Pulmonary artery endothelial cell (primary cell): ENCODE measurements at places on chromosomes 12 and 14.

GRCh38 chr14:68575426-68575825 lies 217.4 kb downstream of the ZFP36L1 start:
- DNase-seq = no peak

GRCh38 chr12:110856542-110856941 lies 9.8 kb downstream of the CCDC63 start:
- no peak for DNase-seq

- DNase-seq = no peak
Measured at GRCh38 chr12:27436029-27436428, 10.5 kb upstream of the SMCO2 start.

- no peak for DNase-seq
Measured at GRCh38 chr12:64801381-64801780, 23.1 kb upstream of the TBC1D30 start.

- DNase-seq = no peak
Measured at GRCh38 chr12:45518291-45519235, 210.9 kb upstream of the ARID2 start.

DNA sequence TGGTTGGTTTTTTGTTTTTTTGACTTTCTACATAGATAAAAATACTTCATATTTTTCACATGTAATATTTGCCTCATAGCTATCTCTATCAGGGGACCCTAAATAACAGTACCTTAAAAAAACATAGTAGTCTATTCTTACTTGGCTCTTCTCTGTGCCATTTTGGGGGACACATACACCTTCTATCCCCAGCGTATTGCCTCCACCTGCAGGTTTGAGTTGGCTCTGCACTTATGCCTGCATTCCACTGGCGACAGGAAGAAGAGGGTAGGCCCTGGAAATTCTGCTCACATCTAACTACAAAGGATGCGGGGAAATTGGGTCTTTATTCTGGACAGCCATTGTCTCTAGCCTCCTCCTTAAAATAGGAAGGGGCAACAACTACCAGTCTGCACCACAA lies 13.8 kb upstream of the IFI27L2 start:
- DNase-seq = no peak

- DNase-seq = no peak
Measured at GRCh38 chr12:92544322-92544721, 158.5 kb upstream of the PLEKHG7 start.

- no peak for DNase-seq
Measured at GRCh38 chr12:89058402-89058801, 293.9 kb downstream of the DUSP6 start.

GRCh38 chr12:119068129-119068856 lies 87.0 kb downstream of the SRRM4 start:
- DNase-seq = no peak

- no peak for DNase-seq
Measured at GRCh38 chr12:43858096-43858495, 22.2 kb downstream of the TMEM117 start.

DNA sequence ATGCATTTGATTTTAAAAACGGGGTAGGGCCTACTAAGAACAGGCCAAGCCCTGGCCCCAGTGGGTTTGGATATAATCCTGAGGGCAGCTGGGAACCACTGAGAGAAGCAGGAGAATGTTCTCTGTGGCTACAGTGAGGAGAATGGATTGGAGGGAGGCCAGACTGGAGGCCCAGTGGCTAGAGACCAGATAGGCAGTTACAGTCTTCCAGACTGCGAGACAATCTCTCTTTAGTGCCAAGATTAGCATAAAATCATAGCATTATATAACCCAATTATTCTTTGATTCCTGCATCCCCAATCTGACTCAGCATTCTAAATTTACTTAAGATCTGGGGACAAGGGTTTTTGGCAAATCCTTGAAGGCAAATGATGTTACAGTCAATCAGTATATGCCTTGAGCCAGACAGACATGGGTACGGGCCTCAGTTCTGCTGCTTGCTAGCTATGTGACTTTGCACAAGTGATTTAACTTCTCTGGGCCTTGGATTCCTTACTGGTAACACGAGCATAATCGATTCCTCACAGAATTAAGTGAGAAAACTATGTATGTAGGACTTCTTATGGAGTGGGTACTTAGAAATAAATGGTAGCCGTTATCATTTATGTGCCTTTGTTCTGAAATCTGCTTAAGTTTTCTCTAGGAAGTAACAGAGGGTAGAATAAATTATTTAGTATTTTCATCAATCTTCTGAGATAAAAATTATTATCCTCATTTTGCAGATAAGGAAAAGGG lies 18.3 kb downstream of the NINJ2 start:
- DNase-seq = no peak

DNA sequence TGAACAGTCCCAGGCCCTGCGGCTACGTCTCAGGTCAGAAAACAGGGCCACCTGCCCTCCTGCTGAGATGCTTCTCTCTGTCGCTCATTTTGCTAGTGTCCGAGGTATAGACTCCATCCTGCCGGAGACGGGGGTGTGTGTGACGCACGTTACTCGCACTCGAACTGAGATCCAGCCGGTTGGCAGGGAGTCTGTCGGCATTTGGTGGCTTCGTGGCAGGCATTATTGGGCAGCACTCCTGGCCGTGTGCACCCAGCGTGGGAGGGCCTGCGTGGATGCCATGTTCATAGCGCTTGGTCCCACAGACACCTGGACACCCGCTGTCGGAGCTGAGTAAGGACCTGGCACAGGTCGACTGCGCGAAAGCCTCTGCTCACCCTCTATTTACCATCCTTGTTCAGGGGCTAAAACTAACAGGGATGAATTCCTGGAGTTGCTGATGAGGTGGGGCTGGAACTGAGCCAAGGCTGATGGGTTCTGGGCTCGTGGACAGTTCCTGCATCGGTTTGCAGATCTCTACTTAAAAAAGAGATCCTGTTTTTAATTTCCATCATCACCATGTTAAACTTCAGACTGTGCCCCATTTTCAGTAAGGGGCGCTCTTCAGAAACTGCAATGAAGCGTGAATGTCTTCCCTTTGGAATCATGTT lies 28.6 kb downstream of the AACS start:
- no peak for DNase-seq

DNA sequence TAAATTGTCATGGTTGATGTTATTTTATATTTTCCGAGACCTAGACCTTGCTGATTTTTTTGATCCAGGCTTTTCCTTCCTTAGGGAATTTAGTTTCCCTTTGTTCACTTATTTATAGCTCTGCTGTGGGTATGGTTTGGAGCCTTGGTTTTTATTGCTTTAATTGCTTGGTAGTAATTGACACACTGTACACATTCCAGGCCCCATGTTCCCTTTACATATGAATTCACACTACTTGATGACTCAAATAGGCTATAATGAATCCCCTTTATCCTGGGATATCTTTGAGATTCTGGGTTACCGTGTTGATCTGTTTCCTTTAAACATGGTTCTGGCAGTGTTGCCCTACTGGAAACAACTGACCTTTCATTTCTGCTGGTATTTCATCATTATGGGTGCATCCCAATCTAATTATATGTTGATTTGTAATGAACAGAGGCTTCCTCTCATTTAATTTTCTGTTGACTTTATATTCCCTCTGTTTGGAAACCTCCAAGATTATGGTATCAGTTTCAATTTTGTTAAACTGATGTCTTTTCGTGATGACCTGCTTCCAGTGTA lies 424.0 kb downstream of the RAD51B start:
- no peak for DNase-seq

- DNase-seq = no peak
Measured at GRCh38 chr12:124750149-124750656, 113.5 kb downstream of the SCARB1 start.

DNA sequence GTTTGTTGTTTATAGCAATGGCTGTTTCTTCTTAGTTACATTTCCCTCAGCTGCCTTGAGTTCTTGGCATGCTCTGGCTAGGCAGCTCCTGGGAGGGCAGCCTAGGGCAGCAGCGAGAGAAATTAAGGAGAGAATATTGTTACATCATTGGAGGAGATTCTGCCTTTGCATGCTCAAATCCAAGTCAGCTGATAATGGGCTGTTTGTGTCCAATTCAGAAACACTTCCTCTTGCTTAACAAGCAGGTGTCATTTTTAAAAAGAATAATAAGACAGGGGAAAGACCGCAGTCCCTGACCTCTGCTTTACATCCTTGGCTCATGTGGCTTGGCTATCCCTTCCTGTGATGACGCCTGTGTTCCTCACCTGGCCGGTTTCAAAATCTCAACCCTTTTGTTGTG lies 76.9 kb downstream of the ESR2 start:
- DNase-seq = no peak

- peak; percentile 87 for DNase-seq
Measured at GRCh38 chr12:27331291-27331926, 1.2 kb upstream of the BMAL2 start.

DNA sequence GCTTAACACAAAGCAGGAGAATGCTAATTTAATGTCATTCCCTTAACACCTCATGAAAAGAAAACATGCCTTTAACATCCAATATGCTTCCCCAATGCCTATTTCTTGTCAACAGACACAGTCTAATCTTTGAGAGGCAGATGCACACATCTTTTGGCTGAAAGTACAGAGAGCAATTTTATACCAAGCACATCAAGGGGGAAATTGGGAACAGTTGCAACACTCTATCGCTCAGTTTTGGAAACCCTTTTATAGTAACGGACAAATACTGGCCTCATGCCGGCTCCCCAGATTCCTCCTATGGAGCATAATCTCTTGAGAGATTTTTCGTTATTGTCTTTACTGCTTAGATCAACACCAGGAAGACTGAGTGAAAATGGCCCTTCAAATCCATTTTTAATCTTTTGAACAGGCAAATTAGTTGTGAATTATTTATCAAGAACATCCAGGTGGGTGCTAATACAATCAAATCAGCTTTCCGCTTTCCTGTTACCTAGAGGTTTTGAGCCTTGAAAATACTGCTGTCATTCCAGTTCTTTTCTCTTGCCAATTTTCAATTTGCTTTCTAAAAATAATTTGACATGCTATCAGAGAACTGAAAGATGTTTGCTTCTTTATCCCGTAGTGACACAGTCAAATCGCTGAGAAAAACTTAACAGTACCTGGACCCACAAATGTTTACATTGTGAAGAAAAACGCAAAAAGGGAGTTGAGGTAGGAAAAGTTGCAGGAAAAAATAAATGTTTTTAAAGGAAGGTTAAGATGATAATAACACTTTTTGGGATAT lies 60.7 kb upstream of the CAND1 start:
- no peak for DNase-seq

- DNase-seq = peak; percentile 43
Measured at GRCh38 chr12:29796823-29797263, 13.1 kb upstream of the TMTC1 start.

DNA sequence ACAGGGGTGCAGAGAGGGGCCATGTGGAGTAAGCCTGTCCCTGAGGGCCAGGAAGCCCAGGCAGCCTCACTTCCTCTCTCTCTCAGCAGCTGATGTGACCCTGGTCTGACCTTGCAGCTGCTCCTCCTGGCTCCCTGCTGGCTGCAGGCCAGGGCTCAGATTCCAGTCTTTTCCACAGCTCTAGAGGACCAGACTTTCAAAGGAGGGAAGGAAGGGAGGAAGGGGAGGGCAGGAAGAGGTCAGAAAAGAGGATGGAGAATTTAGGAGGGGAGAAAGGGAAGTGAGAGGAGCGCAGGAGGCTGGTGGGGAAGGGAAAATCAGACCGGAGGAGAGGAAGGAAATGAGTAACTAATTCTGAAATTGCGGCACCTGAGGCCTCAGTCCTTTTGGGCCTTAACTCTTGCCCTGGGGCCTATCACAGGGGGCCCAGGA lies 40.9 kb upstream of the VASH1 start:
- peak; percentile 83 for DNase-seq

GRCh38 chr14:90551070-90551704 lies 154.4 kb downstream of the CALM1 start:
- DNase-seq = no peak

DNA sequence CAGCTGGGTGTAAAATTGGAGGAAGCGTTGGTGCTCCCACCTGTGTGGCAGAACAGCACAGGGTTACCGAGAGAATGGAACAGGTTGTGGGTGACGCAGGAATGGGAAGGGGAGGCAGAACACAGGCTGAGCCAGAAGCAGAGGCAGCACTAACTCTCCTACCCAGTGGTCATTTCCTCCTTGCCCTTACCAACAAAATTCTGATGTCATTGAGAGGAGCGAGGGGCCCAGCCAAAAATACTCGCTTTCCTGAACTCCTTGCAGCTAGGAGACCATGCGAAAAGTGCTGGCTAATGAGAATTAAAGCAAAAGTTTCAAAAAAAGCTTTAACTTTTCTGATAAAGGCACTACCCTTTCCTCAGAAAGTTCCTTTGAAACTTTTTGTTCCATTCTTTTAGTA lies 54.4 kb upstream of the HMGA2 start:
- no peak for DNase-seq

- DNase-seq = no peak
Measured at GRCh38 chr14:100709289-100710284, 17.1 kb upstream of the DLK1 start.

GRCh38 chr14:73424453-73424852 lies 33.9 kb downstream of the NUMB start:
- peak; percentile 72 for DNase-seq

GRCh38 chr14:35420036-35420811 lies 15.7 kb upstream of the NFKBIA start:
- DNase-seq = no peak

DNA sequence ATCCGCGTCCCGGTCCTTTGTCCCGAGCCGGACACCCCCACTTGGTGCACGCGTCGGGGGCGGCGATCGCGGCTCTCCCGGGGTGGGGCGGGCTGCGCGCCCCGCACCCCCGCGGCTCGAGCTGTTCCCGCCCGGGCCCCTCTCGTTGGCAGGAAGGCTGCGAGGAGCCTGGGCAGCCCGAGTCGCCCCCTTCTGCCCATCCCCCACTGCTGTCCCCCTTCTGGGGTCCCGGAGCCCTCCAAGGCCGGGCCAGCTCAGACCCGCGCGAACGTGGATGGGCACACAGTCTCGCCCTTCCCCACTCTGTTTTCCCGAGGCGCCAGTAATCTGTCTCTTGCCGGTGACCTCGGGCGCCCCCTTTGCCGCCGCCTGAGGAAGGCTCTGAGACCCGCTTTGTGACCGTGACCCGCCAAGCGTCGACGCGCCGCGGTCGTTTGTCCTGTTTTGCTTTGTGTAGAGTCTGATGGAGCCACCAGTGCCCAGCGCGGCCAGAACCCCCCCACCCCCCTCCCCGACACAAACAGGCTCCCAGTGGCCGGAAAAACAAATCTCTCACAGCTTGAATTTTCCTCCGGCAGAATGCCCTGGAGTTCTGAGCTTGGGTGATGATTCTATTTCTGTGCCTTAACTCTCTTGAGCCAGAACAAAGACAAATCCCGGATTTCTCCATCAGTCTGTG lies 610 bp downstream of the C14orf132 start:
- DNase-seq = no peak

DNA sequence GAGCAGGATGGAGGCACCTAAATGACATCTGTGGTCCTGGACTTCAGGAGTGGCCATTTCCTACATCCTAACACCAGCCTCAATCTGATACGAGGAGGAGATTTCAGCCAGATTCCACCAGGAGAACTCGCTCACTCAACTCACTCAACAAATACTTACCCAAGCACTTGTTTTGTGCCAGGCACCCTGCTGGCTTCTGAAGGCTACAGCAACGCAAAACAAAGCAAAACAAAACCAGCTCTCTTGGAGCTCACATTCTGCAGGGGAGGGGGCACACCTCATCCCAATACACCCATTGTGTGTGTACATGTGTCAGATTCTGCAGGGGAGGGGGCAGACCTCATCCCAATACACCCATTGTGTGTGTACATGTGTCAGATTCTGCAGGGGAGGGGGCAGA lies 144.8 kb downstream of the PIWIL1 start:
- no peak for DNase-seq

- no peak for DNase-seq
Measured at GRCh38 chr12:94930216-94930654, 73.3 kb downstream of the NDUFA12 start.

- DNase-seq = no peak
Measured at GRCh38 chr12:42560977-42561376, 28.6 kb downstream of the PRICKLE1 start.

GRCh38 chr12:79935624-79936345 lies 888 bp upstream of the PPP1R12A start:
- no peak for DNase-seq
